ENCODE measurements at places on chromosomes 1 and 21.
A peak's percentile ranks its signal among the peaks of the same experiment; 100 is the strongest.

GRCh38 chr1:87558921-87559320 lies 230.2 kb downstream of the LMO4 start:
- DNase-seq = no peak

DNA sequence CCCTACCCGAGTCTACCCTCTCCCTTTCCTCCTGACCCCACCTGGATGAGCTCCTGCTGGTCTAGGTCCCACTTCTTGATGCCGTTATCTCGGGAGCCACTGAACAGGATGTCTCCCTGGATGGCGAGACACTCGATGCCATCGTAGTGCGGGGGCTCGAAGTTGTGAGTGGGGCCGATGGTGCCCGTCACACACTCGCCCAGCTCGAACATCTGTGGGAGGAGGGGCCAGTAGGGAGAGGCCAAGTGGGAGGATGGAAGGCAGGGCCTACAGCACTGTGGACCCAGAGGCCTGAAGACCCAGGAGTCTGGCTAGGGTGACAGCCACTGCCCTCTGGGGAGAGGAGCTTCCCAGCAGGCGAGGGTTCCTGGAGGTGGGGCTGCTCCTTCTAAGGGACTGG lies 48.1 kb downstream of the KIF21B start:
- DNase-seq = no peak

DNA sequence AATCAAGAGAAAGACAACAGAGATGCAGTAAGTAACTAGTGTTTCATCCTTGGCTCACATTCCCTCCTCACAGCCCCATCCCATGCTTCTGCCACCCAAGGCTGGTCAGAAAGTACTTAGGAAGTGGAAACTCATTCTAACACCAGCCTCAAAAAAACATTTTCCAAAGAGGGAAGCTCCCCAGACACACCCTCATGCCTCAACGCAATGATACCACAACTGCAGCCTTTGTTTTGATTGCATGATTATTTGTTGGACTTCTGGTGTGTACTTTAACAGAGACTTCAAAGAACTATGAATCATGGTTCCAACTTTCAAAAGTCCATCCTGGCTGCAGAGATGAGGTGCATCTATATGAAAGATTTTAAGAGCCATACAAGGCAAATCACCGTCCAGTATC lies 45.2 kb upstream of the KCNA3 start:
- DNase-seq = no peak

GRCh38 chr1:246947255-246947654 lies 15.5 kb upstream of the AHCTF1 start:
- peak; percentile 63 for DNase-seq

- DNase-seq = no peak
Observed at GRCh38 chr1:19893687-19894086, 11.5 kb downstream of the OTUD3 start.

DNA sequence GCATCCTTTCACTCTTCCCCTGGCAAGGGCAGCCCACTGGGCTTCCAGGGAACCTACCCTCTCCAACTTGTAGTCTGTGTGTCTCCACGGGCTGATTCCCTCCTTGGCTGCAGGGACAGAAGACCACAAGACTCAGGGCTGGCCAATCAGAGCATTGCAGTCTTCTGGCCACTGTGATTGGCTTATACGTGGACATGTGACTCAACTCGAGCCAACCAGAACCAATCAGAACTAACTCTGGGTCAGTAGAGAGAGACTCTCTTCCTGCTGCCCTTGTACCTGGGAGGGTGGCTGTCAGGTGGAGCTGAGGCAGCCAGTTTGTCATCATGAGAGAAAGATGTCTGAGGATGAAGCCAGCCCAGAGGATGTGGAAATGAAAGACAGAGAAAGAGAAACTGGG lies 64.0 kb downstream of the DHRS3 start:
- DNase-seq = peak; percentile 40

Data from AG08396 (cell line).